NCI-H2029 (cell line): ENCODE measurements at places on chromosomes 12 and 14.
A peak's percentile ranks its signal among the peaks of the same experiment; 100 is the strongest.

- DNase-seq, result no peak
These were observed 212.4 kb upstream of the C14orf180 start for GRCh38 chr14:104366931-104367865.

DNA sequence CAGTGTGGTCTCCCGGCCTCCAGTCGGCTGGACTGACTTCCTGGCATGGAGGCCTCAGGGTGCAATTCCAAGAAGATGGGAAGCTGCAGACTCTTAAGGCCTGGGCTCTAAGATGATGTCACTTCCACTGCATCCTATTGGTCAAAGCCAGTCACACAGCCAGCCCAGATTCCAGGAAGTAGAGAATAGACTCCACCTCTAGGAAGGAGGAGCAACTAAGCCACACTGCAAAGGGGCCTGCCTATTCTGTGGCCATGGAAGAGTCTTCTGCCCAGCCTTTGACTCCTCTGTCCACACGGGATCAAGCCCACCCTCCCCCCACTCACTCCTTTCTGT lies 103.9 kb upstream of the RFLNA start:
- DNase-seq, result peak; percentile 56

GRCh38 chr12:48819986-48820725 lies 1.9 kb downstream of the CACNB3 start:
- no peak for DNase-seq

DNA sequence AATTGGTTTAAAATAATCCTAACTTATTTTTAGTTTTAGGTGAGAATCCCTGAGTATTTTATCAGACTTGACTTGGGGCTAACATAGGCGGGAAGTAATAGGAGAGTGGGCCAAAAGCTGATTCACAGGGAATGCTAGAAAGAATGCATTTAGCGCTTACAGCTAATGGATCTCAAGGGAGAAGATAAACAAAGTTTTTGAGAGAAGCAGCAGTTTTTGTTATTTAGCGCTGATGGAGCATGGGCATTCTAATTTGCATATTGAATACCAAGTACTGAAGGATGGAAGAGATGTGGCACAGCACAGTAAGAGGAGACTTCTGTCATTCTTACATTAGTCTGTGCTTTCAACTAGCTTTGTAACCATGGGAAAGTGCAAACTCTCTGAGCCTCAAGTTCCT lies 436.0 kb upstream of the FBXO33 start:
- no peak for DNase-seq

DNA sequence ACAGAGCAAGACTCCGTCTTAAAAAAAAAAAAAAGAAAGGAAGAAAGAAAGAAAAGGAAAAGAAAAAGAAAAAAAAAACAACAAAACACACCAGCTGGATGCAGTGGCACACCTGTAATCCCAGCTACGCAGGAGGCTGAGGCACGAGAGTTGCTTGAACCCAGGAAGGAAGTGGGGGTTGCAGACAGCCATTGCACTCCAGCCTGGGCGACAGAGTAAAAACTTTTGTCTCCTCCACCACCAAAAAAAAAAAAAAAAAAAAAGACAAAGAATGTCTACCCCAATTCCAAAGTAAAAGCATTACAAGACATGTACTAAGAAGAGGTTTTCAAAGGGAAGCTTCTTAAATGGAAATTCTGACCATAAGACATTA lies 53.4 kb downstream of the HNRNPC start:
- DNase-seq, result no peak

DNA sequence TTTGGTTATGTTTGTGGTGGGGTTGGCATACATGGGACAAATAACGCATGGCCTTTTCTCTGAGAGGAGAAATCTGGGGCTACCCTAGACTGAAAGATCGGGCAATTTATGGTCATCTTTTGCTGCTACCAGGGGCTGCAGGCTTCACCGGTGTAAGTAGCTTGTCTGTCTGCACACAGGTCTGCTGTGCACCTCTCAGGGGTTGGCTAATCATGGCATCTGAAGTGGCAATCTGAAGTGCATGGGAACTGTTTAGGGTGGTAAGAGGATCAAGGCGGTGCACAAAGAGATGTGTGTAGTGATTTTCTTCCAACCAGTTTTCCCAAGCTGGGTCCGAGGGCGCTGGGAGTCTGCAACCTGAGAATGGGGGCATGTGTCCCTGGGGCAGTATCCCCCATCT lies 141.3 kb downstream of the EMP1 start:
- DNase-seq, result no peak

- no peak for DNase-seq
These were observed 34.1 kb upstream of the COCH start for GRCh38 chr14:30840086-30840779.

DNA sequence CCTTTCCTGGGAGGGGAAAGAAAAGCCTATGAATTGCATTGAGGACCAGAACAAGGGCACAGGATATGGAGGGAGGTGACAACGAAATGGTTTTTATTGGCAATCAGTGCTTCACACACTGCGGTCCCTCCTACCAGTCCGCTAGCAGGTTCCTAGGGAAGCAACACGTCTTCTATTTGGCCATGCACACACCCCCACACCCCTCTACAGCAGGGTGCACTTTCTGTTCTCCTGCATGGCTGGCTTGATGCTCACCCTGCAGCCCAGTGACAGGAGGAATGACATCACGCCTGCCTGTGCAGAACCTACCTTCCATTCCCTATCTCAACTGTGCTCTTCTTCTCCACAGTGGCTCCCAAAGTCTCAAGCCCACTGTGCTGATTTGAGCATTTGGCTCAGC lies 57.9 kb downstream of the TTC9 start:
- no peak for DNase-seq

GRCh38 chr14:51079085-51079484 lies 15.8 kb downstream of the TRIM9 start:
- DNase-seq, result no peak

GRCh38 chr12:78746001-78746400 lies 118.6 kb upstream of the SYT1 start:
- no peak for DNase-seq

DNA sequence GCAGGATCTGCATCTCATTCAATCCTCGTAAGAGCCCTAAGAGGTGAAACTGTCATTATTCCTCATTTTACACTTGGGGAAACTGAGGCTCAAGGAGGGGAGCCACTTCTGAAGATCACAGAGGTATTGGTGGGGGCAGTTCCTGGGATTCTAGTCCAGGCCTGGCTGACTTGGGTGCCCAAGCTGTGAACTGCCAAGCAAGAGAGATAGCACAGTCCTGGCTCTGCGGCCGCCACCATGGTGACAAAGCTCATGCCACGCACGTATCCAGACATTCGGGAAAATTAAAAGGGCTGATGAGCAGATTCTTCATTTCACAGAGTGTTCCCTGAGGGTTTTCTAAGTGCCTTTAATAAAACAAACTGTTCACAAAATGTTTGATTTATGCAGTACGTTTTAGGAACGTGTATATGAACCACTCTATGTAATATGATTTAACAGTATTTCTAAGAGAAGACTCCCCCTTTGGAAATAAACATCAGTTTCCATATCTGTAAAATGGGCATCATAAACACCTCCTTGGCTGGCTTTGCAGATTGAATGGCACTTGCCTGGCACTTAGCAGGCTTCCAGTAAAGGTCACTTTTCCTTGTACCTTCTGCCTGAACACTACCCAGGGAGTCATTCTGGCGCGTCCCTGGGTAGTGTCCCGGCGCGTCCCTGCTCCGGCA lies 84.6 kb downstream of the ACACB start:
- DNase-seq, result no peak

DNA sequence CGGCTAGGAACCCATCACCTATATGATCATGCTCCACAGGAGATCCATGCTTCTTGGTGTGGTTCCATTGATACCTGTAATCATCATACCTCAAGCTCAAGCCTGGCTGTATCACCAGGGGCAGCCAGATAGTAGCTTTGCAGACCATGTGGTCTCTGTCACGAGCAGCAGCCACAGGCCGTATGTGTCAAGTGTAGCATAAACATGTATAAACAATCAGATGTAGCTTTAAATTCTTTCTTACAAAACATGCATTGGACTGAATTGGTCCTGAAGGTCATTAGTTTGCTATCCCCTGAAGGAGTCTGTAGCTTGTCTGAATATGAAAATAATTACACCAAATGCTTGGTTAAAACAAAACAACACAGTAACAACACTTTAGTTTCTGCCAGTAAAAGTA lies 1223.2 kb upstream of the TMEM132C start:
- DNase-seq, result no peak

- no peak for DNase-seq
These were observed 26.2 kb upstream of the TRIM9 start for GRCh38 chr14:51121096-51121495.

- no peak for DNase-seq
These were observed 1523.5 kb downstream of the AACS start for GRCh38 chr12:126588586-126589249.

DNA sequence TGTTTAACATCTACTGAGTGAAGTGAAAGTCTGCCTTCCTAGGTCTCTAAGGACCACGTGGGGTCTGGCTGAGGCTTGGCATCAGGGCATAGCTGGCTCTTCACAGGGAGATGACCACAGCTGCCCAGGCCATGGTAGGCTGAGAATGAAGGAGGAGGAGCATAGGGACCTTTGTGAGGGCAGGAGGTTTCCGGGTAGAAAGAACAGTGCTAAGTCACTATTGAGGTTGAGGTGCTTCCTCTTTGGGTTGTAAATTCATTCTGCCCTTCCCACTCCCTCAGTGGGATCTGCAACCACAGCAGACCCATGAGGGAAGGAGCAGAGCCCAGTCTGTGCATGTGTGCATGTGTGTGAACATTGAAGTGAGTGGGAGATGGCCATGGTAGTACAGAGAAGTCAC lies 909.6 kb downstream of the VRK1 start:
- no peak for DNase-seq

GRCh38 chr12:106914796-106915634 lies 40.7 kb upstream of the TMEM263 start:
- DNase-seq, result no peak

GRCh38 chr14:33948145-33948868 lies 2.6 kb downstream of the EGLN3 start:
- peak; percentile 77 for DNase-seq

DNA sequence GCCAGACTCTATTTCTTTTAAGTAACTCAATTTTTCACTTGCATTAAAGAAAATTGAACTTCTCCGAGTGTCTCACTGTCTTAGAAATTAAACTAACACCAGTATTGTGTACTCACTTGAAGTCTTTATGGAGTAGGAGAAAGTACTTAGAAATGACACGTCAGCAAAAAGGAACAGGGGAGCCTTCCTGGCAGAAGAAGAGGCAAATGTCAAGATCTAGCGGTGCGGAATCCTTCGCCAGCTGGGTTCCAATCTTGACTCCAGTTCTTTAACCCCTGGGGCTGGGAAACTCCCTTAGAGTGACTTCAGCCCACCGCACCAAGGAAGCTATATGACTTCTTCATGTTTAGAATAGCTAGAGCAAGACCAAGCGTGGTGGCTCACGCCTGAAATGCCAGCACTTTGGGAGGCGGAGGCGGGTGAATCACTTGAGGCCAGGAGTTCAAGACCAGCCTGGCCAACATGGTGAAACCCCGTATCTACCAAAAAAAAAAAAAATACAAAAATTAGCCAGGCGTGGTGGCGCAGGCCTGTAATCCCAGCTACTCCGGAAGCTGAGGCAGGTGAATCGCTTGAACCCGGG lies 34.4 kb downstream of the WBP11 start:
- DNase-seq, result no peak

DNA sequence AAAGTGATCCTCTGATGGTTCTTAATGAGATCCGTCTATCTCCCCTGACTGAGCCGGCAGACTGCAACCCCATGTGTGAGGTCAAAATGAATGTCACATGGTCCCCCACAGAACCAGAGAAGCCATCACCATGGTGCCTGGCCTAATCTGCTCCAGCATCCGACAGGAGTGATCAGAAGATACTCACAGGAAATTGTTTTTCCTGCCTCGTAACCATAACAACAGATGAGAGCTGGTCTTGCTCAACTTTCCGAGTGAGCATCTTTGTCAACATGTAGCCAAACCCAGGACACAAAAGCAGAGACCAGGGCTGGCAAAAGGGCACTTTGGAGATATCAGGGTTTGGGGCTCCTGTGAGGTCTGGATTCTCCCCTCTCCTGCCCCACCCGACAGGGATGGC lies 72.1 kb upstream of the C14orf180 start:
- no peak for DNase-seq

DNA sequence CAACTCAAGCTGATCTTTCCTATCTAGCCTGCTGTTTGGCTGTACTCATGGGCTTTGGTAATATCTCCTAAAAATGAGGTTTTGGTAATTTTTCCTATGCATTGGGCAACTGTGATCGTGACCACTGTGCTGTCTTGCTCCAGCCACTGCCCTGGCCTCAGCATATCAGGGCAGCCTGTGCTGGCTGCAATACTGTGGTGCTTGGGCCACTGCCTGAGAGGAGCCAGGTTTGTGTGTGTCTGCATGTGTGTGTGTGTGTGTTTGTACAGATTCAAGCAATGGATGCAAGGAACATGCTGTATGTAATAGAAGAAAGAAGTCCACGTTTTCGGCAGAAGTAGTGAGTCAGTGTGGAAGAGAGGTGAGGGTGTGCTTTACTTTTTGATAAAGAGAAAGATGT lies 13.0 kb downstream of the ERG28 start:
- no peak for DNase-seq

DNA sequence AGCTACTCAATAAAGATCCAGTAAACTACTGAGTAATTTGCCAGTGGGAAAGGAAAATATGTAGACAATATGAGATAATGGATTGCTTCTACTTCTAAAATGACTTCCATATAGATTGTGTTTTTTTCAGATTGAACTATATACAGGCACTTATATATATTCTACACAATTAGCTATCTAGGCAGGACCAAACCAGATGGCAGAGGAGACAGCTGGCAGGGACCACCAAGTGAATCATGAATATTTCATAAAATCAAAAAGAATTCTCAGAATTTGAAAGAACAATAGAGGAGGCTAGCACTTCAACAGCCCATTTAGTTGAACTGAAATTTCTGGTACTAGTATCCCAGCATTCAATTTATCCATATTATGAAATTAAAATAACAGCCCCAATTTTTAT lies 338.0 kb upstream of the RPL10L start:
- no peak for DNase-seq

- DNase-seq, result no peak
These were observed 565 bp downstream of the NT5DC3 start for GRCh38 chr12:103840462-103840875.

GRCh38 chr12:104423273-104423672 lies 33.5 kb upstream of the CHST11 start:
- DNase-seq, result no peak

GRCh38 chr12:130700492-130701401 lies 15.4 kb downstream of the RIMBP2 start:
- no peak for DNase-seq

DNA sequence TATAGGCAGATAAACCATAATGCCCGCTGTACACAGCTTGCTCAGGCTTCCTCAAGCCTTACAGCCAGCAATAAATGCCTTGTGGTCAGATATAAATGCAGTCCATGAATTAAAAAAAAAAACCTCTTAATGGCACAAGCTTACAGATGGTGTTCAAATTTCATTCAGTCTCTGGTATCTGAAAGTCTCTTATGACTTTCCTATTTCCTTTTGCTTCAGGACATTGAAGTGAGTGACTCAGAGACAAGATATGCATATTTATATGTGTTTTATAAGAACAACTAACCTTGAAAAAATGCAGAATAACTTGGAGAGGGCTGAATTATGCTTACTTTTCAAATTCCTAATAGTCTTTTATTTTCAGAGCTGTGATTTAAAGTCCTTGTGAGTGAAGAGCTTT lies 426.9 kb upstream of the MIS18BP1 start:
- DNase-seq, result no peak

- DNase-seq, result no peak
These were observed 18.4 kb downstream of the PWP1 start for GRCh38 chr12:107704041-107704440.

- peak; percentile 37 for DNase-seq
These were observed 12.2 kb downstream of the DEGS2 start for GRCh38 chr14:100147181-100147631.

GRCh38 chr14:90520326-90520725 lies 123.5 kb downstream of the CALM1 start:
- DNase-seq, result no peak
